ENCODE measurements at places on chromosomes 7 and 10.

- no peak for DNase-seq
Measured at GRCh38 chr10:109934958-109935793, 11.9 kb upstream of the XPNPEP1 start.

DNA sequence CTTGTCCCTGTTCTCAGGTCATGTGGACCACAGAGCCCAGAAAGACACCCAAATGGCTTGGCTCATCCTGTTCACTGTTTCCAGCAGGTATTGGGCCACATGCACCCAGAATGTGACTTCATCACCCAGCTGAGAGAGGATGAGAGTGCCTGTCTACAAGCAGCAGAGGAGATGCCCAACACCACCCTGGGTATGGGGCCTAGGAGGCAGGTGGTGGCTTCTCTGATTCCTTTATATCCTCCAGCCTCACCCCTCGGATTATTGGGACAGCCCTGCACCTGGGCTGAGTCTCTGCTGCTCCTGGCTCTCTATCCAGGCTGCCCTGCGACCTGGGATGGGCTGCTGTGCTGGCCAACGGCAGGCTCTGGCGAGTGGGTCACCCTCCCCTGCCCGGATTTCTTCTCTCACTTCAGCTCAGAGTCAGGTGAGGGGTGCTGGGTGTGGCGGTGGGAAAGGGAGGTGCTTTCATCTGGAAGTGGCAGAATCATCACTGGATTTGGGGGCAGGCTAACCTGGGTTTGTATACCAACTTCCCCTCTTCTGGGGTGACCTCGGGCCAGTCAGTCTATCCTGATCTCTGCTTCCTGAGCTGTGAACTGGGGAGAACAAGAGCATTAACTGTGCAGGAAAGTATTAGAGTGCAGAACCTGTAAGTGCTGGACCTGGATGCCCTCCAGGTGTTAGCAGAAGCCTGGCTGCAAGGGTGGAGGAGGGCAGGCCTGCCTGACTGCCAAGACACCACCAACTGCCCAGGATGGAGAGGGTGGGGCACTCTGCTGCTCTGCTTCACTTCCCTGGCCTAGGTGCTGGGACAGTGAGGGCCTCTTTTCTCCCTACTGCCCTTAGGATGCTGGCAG is 5.2 kb downstream of the GHRHR start:
- DNase-seq, result no peak

DNA sequence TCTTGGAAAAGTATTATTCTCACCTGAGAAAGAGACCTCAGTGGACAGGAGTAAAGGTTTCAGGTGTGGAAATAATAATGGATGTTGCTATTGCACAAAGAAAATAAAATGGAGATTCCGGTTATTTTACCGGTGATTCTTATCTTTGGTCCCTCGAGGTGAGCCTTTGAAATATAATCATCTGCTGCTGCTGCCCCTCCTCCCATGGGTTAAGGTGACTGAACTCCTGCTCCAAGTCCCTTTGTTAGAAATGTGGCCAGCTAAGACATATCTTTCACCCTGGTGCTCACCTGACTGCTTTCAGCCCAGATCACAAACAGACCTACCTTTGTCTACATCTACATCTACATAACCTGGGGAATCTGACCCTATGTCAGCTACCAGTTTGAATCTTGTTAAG is 5.7 kb downstream of the CUBN start:
- DNase-seq, result no peak

DNA sequence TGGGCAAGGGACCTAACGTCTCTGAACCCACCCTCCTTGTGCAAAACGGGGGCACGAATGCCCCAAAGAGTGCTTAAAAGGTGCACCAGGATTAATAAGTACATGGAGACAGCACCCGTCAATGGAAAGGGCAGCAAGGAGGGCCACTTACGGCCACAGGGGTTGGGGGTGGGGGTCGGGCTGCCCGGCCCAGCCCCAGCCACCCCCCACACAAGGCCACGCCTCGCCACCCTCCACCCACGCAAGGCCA is 213.4 kb downstream of the MAD1L1 start:
- DNase-seq, result no peak

- DNase-seq, result no peak
Measured at GRCh38 chr10:88545359-88545758, 37.8 kb downstream of the RNLS start.

- DNase-seq, result no peak
Measured at GRCh38 chr10:30977385-30977784, 54.3 kb downstream of the ZNF438 start.

DNA sequence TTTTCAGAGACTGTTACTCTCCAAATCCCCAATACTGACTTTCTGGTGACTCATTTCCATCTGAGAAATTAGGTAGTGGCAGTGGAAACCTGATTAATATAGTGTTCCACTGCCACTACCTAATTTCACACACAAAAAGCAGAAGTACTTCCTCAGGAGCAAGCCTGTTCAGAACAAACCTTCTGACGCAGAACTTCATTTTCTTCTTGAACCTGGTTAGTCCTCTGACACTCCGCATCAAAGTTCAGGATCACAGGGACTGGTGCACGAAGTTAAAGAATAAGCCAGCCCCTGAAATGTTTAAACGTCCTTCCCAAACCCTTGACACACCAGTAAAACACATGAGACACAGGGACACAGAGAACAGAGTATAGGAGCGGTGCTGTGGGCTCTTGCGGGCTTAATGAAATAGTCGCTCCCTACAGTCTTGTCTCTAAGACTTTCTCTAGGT is 4.4 kb downstream of the WDR91 start:
- DNase-seq, result peak; percentile 88

- DNase-seq, result no peak
Measured at GRCh38 chr10:1670541-1671365, 66.6 kb downstream of the ADARB2 start.

Data from common myeloid progenitor, CD34-positive (primary cell).